ENCODE measurements at places on chromosomes 5 and 9.
A peak's percentile ranks its signal among the peaks of the same experiment; 100 is the strongest.

DNA sequence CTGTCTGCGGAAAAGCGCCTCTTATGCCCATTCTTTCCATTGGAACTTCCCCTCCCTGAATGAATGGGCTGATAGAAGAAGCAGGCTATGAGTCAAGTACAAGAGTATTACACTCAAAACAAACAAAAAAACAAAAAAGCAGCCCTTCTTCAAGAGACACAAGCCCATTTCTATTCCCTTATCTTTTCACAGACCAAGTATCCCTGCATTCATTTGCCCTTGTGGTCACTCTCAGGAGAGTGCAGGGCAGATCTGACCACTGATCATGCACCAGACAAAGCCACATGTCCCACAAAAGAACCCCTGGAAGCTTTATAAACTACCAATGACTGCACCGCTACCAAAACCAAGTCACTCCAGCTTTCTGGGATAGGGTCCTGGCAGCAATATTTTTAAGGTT lies 262.5 kb upstream of the TAS2R1 start:
- no peak for DNase-seq

GRCh38 chr5:37071901-37072581 lies 177.1 kb downstream of the CPLANE1 start:
- DNase-seq: no peak

DNA sequence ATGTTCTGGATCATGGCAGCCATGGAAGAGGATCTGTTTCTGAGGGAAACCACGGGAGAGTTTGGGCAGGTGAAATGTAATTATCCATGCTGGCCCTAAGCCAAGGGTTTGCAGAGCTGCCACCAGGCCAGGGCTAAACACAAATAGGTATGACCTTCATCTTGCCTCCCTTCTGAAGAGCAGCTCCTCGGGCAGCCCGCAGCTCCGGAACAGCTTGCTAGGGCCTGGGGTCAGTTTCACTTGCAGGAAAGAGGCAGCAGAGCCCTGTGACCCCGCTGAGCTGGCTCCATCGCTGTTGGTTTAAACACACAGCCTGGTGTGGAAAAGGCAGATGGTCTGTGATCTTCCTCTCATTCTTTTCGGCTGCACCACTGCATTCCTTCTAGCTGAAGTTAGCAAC lies 141.4 kb downstream of the TMEM38B start:
- no peak for DNase-seq

DNA sequence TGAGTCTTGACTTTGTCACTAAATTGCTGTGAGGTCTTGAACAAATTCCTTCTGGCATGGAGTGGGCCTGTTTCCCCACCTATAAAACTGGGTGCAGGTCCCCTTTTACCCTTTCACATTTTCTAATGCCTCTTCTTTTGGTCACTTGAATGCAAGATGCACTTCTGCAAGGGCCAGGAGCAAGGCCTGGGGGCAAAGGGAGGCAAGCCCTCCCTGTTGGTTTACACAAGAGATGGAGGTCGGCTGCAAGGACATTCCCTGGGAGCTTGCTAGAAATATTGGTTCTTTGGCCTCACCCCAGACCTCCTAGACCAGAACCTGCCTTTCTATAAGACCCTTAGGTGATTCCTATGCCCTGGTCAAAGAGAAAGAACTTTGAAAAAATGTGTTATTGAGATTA lies 5.8 kb downstream of the FOXE1 start:
- no peak for DNase-seq

DNA sequence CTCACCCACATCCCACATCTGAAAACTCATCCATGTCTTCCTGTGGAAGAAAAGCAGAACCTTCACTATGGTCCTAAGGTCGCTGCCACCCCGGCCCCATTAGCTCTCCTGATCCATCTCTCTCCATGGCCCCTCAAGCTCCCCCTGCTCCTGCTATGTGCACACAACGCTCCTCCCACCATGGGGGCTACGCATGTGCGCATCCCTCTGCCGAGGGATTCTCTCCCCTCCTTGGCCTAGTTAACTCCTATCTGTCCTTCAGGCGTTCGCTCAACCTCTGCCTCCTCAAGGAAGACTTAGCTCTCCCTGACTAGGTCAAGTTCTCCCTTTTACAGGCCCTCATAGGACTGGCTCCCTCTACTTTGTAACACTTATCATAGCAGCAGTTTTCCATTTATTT lies 9.8 kb downstream of the AKNA start:
- no peak for DNase-seq

GRCh38 chr5:10581867-10582511 lies 18.1 kb downstream of the ANKRD33B start:
- no peak for DNase-seq

GRCh38 chr9:36144309-36145232 lies 8.0 kb downstream of the GLIPR2 start:
- no peak for DNase-seq

GRCh38 chr5:147384346-147385193 lies 125.3 kb downstream of the DPYSL3 start:
- no peak for DNase-seq

GRCh38 chr5:17305964-17306725 lies 88.7 kb downstream of the BASP1 start:
- no peak for DNase-seq

GRCh38 chr5:149426931-149427330 lies 47.8 kb upstream of the IL17B start:
- DNase-seq: no peak

- DNase-seq: no peak
Observed at GRCh38 chr5:104646416-104646815, 1083.8 kb upstream of the NUDT12 start.

DNA sequence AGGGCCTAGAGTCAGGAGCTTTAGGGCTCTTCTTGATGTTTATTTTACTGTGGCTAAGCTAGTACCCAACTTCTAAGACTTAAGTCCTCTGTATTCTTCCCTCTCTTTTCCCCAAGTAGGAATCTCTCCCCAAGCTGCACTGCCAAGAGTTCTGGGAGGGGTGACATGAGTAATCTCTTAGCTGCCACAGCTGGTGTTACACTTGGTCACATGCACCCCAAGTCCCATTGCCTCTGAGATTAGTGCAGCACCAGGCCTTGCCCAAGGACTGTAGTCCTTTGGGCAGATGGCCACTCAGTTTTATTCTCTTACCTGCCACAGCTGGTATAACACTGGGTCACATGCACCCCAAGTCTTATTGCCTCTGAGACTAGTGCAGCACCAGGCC lies 114.7 kb upstream of the RIOK2 start:
- DNase-seq: no peak

DNA sequence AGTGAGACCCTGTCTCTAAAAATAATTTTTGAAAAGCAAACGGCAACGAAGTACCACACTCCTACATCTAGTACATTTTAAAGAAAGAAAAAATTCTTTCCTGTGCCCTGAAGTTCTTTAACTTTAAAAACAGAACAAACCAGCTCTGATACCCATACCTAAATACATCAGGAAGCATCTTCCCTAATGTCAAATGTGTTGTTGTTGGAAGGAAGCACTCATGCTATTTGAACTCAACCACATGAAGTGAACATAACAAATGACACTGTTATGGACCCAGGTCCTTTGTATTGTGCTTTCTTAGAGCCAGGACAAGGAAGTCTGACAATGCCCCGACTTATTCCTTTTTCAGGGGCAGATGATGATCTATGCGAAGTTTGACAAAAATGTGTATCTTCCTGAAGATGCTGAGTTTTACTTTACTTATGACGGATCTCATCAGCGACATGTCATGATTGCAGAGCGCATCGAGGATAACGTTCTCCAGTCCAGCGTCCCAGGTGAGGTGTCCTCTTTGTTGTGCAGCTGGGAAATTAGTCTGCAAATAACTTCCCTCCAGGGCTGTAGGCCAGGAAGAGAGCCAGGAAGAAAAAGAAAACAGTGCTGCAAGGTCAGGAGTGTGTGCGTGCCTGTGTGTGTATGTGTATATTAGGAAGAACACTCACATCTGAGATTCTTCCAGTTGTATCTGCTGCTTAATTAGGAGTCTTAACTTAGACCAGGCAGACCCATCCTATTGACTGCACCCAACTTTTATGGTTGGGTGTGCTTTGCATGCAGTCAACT lies 123.7 kb downstream of the ARHGEF28 start:
- DNase-seq: no peak

DNA sequence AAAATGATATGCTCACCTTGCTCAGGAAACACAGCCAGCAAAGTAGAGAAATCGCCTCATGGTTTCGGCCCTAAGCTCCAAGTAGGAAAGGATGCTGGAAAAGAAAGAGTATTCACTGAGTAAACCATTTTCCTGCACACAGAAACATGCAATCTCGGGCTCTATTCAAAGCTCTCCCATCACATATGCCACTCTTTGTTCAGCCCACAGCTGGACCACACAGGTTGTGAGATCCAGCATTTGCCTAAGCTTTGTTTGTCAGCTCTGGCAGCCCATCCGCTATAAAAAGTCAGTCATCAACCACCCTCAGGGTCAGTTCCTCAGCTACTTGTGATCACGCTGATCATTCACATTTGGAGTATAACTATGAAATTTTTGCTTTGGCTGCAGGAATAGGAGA lies 96.5 kb upstream of the SMARCA2 start:
- DNase-seq: no peak

DNA sequence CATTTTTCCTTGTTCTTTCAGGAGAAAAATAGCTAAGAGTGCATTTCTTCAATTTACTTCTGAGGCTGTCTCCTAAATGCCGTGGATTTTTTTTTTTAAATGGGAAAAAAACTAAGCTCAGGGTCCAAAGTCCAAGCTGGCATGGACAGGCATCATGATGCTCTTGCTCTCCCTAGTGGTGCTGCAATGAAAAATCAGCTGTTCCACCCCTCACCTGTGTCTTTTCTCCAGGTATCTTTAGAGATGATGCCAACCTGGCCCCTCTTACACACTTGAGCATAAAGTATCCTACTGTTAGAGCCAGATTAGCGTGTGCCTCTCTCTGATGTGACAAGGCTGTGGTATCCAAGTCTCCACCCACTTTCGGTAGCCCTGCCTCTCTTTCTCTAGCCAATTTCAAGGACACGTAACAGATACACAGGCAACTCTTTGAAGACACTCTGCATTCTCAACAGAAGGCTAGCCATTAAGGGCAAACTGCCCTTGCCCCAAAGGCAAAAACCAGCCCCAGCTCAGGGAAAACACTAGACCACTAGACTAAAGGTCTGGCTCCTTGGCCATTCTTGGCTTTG lies 208.8 kb downstream of the SAXO1 start:
- DNase-seq: no peak

- no peak for DNase-seq
Observed at GRCh38 chr5:112514111-112514510, 95.0 kb upstream of the EPB41L4A start.

DNA sequence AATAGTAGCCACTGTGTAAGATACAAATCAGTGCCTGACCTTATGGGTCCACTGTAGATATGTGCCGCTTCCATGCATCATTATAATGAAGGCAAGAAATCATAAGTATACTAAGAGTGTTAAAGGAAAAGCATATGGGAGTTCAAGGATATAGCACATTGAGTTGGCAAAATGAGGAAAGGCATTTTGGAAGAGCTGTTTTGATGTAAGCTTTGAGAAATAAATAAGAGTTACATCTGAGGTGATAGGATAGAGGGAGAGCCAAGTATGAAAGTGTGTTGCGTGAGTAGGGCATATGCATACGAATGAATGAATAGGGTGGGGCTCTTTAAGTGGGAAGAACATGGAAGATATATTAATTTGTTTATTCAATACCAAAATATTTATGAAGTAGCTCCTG lies 101.0 kb upstream of the DMAC1 start:
- DNase-seq: no peak

GRCh38 chr5:86596476-86596875 lies 21.3 kb upstream of the COX7C start:
- DNase-seq: no peak

DNA sequence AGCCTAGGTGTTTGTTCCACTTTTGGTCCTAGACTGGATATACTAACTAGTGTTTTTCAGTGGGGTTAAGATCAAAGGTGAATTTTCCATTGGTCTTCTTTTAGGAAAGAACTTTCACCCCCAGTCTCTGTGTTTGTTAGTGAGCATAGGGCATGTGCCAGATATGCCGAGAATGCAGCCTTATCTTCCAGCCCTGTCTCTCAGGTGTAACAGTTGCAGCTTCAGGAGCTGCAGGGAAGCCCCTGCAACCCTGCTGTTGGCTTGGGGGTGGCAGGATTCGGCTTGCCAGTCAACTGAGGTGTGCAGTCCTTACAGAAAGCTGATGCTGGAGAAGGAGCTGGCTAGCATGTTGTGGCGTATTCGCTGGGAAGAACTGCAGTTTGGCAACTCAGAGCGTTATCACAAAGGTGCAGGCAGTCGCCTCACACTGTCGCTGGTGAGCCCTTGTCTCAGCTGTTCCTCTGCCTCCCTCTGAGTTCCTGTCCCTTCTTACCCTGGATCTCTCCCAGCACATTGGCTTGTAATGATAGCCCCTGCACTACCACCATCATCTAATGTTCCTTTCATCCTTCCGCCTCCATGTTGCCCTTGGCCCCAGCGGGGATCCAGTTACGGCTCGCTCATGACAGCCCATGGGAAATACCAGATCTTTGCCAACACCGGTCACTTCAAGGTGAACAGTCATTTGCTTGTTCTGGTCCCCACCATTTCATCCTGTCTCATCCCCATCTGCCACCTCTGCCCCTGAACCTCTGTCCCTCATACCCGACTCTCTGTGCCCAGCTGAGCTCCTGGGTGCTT lies 10.1 kb downstream of the NPR2 start:
- DNase-seq: no peak

- no peak for DNase-seq
Observed at GRCh38 chr5:177611446-177612214, 11.7 kb downstream of the B4GALT7 start.

GRCh38 chr9:130107234-130107861 lies 53.6 kb downstream of the GPR107 start:
- peak; percentile 70 for DNase-seq

GRCh38 chr9:86458191-86458855 lies 104.1 kb upstream of the TUT7 start:
- no peak for DNase-seq

DNA sequence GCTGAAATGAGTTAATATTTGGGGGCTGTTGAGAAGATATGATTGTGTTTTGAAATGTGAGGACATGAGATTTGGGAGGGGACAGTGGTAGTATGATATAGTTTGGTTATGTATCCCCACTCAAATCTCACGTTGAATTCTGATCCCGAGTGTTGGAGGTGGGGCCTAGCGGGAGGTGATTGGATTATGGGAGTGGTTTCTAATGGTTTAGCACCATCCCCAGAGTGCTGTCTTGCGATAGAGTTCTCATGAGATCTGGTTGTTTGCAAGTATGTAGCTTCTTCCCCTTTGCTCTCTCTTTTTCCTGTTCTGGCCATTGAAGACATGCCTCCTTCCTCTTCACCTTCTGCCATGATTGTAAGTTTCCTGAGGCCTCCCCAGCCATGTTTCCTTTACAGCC lies 386.0 kb downstream of the ARRDC3 start:
- no peak for DNase-seq

GRCh38 chr9:97617939-97618416 lies 15.2 kb downstream of the TSTD2 start:
- DNase-seq: no peak

DNA sequence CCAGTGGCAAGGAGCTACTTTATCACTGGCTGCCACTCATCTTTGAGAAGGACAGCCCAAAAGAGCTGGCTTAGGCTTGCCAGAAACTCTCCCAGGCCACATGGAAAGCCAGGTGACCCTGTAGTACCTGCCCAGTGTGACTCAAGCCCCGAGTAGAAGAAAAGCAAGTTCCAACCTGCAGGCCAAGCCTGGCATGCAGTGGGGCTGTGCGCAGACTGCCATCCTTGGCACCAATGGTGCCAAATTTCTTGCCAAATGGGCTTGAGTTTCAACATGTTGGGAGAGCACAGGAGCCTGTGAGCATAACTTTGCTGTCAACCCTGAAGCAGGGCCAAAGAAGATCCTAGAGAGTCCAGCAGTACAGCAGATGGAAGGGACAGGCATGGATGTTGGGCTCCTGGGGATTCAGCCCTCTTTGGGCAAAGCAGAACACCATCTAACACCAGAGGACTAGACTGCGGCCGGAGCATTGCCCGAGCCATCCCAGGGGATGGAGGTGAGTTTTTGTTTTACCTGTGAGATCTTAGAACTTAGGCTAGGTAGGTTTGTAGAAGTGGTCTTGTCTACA lies 27.3 kb upstream of the SHB start:
- DNase-seq: no peak
